ENCODE measurements at places on chromosomes 1 and 21. TPM values are rescaled to one million over a fixed set of nuclear protein-coding genes. Genes with fewer than 3 reads are reported as not detected.

GRCh38 chr1:119002028-119002686 is 14.0 kb upstream of the TBX15 start:
- DNase-seq = no peak

DNA sequence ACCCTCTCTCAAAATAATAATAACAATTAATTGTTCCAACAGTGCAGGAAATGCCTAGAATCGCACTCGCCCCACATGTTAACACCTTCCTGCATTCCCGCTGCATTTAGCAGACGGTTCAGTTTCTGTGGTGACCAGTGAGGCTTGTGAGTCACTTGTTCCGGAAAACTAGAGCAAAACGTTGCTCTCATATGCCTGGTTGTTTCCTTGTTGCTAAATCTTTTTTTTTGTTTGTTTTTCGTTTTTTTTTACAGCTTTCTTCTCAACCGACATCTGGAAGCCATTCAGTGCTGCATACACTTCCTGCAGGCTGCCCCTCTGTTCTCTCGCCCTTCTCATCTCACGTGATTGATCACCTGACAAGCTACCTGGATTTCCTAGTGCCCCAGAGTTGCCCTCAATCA is 56.9 kb upstream of the TMPRSS2 start:
- DNase-seq = no peak

Gene ETNK2
- total RNA-seq = 21.9 TPM

GRCh38 chr1:110091791-110092190 is 20.5 kb upstream of the UBL4B start:
- DNase-seq = no peak

- no peak for DNase-seq
These were observed 406 bp downstream of the HTR1D start for GRCh38 chr1:23216771-23217420.

Gene UTS2
- 10.8 TPM for total RNA-seq

Gene SPRR1B
- not detected for total RNA-seq

Gene LRRC71
- total RNA-seq = not detected

DNA sequence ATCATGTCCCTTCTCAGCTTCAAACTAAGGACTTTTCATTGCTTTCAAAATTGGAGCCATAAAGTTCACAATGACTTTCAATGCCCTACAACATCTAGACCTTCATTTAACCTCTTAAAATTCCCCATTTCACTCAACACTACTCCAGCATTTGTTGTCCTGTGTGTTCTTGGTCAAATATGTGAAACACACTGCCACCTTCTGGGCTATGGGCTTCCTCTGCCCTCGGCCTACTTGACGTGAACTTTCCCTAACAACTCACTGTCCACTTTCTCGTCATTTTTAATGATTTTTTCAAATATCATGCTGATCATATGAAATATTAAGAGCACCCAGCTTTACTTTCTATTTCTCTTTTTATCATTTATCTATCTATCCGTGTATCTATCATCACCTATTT is 2018.4 kb downstream of the NCAM2 start:
- DNase-seq = peak; percentile 17

GRCh38 chr1:54285815-54286345 is 85.9 kb downstream of the MRPL37 start:
- no peak for DNase-seq

Gene NOS1AP
- 5.5 TPM for total RNA-seq

GRCh38 chr21:41852151-41852928 is 26.8 kb downstream of the PRDM15 start:
- no peak for DNase-seq

GRCh38 chr1:32701951-32702598 is 495 bp downstream of the SYNC start:
- DNase-seq = no peak

- no peak for DNase-seq
These were observed 101.0 kb upstream of the CASZ1 start for GRCh38 chr1:10897321-10897980.

Measured in Caco-2 (cell line).